ENCODE measurements at places on chromosomes 11 and 22.
A peak's percentile ranks its signal among the peaks of the same experiment; 100 is the strongest.

DNA sequence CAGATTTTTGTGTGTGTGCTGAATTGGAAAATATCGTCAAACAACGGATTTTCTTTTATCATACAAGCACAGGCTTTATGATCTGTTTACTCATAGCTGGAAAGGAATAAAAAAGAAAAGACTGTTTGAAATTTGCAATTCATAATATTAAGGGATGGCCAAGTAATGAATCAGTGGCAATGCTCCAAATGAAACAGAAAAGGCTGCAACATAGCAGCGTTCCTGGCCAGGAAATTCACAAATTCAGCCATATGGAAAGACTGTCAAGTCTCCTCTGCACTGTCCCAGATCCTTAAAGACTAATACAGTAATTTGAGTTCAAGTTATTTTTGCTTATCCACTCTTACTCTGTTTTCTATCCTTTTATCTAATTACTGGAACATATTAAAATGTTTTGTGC lies 98.2 kb downstream of the MSANTD4 start:
- no peak for DNase-seq

GRCh38 chr11:5808500-5809121 lies at the start of gene OR52N2:
Gene OR52N2 (plus strand): TSS chr11:5808924. CDS start chr11:5820336, 11,412 bp downstream.
- DNase-seq = peak; percentile 75

DNA sequence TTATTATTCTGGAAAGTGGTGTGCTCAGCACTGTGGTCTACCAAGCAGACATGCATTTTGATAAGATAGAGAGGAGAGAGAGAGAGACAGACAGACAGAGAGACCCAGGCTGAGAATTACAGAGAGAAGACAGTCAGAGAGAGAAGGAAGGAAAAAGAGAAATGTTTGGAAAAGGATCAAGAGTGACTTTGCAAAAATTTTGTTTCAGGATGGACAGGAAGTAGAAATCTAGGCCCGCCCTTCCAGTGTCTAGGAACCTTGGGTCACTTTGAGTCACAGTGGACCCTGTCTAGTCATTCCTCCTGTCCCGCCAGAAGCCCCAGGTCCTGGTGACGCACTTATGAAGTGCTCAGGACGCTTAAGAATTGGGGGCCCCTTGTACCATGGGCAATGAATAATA lies 166.7 kb downstream of the ST3GAL4 start:
- no peak for DNase-seq

- no peak for DNase-seq
Measured at GRCh38 chr11:27612932-27613880, 87.0 kb downstream of the BDNF start.

DNA sequence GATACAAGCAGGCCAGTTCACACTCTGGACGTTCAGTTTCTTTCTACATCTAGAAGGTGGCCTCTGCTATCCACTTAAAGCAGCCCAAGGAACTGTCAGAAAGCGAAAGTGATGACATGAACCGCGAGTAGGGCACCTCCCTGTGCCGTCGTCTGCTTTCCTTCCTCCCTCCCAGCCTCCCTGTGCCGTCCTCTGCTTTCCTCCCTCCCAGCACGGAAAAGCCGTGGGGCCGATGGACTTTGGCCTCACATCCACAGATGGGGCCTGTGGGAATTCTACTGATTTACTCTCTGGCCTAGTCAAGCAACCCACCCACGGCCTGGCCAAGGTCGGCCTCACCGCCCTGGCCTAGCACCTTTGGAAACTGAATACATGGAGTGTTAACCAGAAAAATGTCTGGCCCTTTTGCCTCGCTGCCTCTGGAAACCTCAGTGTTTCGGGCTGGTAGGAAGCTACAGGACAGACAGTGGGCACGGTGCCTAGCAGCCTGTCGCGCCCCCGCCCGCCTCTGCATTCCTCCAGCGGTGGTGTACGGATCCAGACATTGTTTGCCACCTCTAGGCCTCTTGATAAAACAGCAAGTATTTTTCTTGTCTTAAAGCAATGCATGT lies 14.2 kb downstream of the PEX26 start:
- peak; percentile 89 for DNase-seq

GRCh38 chr11:133104009-133104744 lies 428.1 kb downstream of the OPCML start:
- DNase-seq = no peak

DNA sequence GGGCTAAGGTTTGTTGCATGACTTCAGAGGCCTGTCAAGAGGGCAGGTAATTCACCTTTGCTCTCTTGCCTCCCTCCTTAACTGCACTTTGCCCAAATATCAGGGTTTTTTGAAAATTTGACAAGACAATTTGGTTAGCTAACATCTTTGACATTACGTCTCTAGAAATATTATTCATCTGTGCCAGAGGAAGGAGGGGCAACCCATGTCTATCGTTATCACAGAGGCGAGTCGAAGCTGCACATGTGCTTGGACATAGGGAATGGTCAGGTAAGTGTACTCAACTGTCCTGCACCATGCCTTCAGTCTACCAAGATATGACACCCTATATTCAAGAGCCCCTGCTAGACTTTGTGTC lies 3.7 kb downstream of the AKIP1 start:
- no peak for DNase-seq

GRCh38 chr11:86755146-86755545 lies 45.2 kb upstream of the PRSS23 start:
- DNase-seq = no peak

GRCh38 chr11:120392793-120393192 lies 56.6 kb downstream of the ARHGEF12 start:
- no peak for DNase-seq

DNA sequence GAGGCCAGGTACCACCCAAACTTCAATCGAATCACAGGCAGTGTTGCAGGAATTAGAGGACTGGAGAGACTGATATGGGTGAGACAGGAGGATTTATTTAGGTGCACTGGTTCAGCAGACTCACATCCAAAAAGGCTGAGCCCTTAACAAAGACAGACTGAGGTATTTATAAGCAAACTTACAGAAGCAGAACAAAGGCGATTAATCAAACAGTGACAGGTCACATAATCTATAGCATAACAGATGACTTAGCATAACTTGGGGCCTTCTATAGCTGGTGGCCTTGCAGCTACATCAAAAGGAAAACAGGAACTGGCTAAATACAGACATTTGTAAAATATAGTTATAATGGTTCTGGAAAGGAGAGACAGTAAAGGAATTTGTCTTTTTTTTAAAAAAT lies 2.1 kb downstream of the APOBEC3B start:
- DNase-seq = no peak

- no peak for DNase-seq
Measured at GRCh38 chr11:9142732-9143131, 51.3 kb upstream of the SCUBE2 start.

GRCh38 chr11:66279092-66279734 lies 1.2 kb downstream of the CNIH2 start:
- DNase-seq = no peak

DNA sequence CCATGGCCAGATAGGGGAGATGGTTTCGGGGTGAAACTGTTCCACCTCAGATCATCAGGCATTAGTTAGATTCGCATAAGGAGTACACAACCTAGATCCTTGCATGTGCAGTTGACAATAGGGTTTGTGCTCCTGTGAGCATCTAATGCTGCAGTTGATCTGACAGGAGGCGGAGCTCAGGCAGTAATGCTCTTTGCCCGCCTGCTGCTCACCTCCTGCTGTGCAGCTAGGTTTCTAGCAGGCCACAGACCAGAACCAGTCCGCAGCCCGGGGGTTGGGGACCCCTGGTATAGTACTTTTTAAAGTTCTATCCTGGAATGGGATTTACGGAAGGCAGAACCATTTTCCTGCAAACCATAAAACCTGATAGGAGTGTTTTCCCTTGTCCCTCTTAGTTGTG lies 54.6 kb downstream of the POLD3 start:
- DNase-seq = no peak

DNA sequence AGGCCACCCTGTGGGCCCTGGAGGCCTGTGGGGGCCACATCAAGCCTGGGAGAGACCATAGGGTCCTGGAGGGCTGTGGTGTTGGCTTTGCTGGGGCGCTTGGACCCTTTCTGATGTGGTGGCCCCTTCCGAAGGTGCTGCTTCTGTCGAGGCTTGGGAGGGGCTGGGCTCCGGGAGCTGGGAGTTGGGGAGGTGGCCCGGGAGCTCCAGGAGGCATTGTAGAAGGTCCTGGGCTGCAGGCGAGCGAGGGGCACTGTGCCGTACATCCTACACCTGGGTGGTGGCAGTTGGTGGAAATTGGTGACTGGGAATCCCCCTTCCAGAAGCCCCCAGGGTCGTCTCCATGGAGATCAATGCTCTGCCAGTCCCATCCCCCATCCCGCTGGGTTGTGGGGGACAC lies 2.6 kb downstream of the PLA2G3 start:
- no peak for DNase-seq

- DNase-seq = no peak
Measured at GRCh38 chr22:26170112-26170492, 840 bp downstream of the SEZ6L start.

GRCh38 chr11:11895672-11896071 lies 53.9 kb downstream of the USP47 start:
- no peak for DNase-seq

DNA sequence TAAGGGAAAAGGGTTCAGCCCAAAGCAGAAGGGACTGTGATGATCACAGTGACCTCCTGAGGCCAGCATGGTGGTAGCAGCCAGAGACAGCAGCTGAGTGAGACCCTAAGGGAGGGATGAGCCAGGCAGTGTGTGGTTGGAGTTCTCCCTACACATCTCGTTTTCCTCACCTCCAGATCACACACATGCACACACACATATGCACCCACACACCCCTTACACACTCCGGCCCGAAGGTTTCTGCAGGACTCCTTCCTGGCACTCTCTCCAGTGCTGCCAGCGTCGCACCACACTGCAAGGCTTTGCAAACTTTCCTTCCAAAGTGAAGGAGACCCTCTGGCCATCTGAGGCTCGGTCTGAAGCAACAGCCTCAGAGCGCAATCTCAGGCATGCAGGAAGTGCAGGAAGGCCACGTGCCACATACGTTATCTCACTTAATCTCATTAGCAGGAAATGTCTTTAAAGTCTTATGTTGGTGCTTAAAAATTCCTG lies 26.9 kb upstream of the TP53I11 start:
- DNase-seq = no peak

GRCh38 chr22:27122574-27122973 lies 465.2 kb downstream of the MIAT start:
- no peak for DNase-seq

GRCh38 chr11:46527591-46528130 lies 66.2 kb downstream of the AMBRA1 start:
- no peak for DNase-seq

DNA sequence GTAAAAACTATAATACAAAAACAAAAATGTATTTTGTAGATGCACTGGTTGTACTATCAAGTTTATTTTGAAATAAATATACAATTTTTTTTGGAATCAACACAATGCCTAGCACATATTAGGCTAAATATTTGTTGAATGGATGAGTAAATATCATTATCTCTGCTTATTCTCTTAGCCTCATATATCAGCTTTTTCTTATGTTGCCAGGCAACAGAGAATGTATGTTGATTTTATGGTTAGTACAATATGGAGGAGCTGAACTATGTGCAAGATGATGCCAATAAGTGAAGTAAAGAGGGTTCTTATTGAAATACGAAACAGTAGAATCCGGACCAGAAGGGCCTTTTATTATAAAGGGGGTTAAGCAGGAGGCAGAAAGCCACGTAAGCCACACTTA lies 94.9 kb downstream of the FAR1 start:
- no peak for DNase-seq

Measured in colonic mucosa (tissue), 4 donors.